ENCODE measurements at places on chromosomes 7 and 10. TPM values are rescaled to one million over a fixed set of nuclear protein-coding genes. Genes with fewer than 3 reads are reported as not detected.

The TBX20 gene
- 1.9 TPM for total RNA-seq

The HHEX gene
- total RNA-seq: not detected

The BTRC gene
- total RNA-seq: 8.2 TPM

The AFAP1L2 gene
- 17.1 TPM for total RNA-seq

The NODAL gene
- total RNA-seq: not detected

The MKI67 gene
- total RNA-seq: 32.2 TPM

The IRF5 gene
- total RNA-seq: 0.60 TPM

The CNPY1 gene
- total RNA-seq: 1.7 TPM

The BPGM gene
- total RNA-seq: 68.1 TPM

The CDC14C gene
- not detected for total RNA-seq

The CDK13 gene
- total RNA-seq: 53.2 TPM

The CYP3A5 gene
- total RNA-seq: 0.57 TPM

The ZNF853 gene
- 0.86 TPM for total RNA-seq

The RBP3 gene
- not detected for total RNA-seq

The CPA2 gene
- 0.11 TPM for total RNA-seq

The CXCL12 gene
- 2.2 TPM for total RNA-seq

The PKD2L1 gene
- not detected for total RNA-seq

The TRPV6 gene
- not detected for total RNA-seq

The CFAP43 gene
- total RNA-seq: 0.69 TPM

The TUBAL3 gene
- 0.23 TPM for total RNA-seq

The SHH gene
- 0.86 TPM for total RNA-seq

The UTF1 gene
- not detected for total RNA-seq

The NKX2-3 gene
- total RNA-seq: not detected

The GPR141 gene
- not detected for total RNA-seq

The OPN1SW gene
- total RNA-seq: not detected

The GPRIN2 gene
- total RNA-seq: 0.23 TPM

All from Daoy (cell line).